ENCODE measurements at places on chromosomes 6 and 20.
A peak's percentile ranks its signal among the peaks of the same experiment; 100 is the strongest.

DNA sequence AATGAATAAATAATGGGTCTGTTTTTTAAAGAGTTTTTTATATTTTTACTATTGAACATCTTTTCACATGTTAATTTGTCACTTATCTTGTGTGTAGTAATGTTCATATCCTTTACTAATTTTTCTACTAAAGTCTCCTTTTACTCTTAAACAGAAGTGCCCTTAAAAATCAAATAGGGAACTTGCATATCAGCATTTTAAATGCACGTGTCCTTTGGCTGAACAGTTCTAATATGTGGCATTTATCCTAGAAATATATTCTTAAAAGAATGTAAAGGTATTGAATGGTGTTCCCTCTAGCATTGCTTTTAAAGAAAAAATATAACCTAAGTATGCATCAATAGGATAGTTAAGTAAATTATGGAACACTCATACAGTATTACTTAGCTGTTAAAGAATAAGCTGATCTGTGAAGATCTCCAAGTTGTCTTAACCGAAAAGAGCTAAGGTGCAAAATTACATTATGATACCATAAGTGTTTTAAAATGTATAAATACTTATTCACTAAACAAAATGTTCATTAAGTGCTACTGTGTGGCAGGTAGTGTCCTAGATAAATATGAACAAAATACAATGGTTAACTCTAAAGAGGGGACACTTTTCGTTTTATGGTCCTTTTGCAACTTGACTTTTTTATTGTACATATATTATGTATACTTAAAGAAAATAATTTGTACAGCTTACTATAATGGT lies 631 bp upstream of the PGBD1 start:
- DNase-seq: no peak

DNA sequence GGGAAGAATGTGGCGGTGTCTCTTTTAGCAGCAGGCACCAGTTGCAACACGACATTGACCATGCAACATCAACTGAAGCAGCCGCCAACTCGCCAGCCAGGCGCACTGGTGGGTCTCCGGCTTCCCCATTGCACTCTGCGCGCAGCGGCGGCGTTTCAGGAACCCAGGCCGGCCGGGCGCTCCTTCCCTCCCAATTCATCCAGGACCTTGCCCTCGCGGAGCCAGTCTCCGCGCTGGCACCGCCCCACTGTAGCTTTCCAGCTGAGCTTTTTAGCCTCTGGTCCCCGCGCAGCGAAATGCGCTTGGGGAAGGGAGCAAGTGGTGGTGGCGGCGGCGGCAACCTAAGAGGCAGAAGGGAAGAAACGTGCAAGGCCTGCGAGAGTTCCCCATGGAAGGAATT lies 297.9 kb upstream of the RIMS1 start:
- DNase-seq: no peak

GRCh38 chr6:149343501-149343900 lies 26.0 kb downstream of the TAB2 start:
- no peak for DNase-seq

GRCh38 chr6:157625111-157625510 lies 197.9 kb upstream of the SNX9 start:
- DNase-seq: no peak

GRCh38 chr20:55439070-55439469 lies 566.2 kb downstream of the CBLN4 start:
- DNase-seq: no peak

DNA sequence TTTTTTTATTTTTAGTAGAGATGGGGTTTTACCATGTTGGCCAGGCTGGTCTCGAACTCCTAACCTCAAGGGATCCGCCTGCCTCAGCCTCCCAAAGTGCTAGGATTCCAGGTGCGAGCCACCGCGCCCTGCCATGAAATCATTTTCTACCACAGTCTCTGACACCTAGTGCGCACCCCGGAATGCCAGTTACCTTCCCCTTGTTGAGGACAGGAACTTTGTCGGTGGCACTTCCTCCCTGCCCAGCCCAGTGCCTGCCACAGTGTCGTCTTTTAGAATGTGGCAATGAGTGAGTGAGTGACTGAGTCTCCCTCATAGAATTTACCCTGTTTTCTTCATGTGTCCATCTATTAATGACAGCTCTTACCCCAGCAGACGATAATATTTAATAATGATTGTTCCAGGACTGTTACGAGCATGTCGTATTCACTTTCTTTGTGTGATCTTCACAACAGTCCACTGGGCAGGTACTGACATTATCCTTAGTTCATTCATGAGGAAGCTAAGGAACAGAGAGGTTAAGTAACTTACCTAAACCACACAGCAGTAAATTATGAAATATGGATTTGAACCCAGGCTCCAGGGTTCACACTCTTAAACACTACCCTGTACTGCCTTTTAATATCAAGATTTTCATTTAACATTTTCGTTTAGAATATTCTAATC lies 1.8 kb downstream of the OSBPL2 start:
- no peak for DNase-seq

DNA sequence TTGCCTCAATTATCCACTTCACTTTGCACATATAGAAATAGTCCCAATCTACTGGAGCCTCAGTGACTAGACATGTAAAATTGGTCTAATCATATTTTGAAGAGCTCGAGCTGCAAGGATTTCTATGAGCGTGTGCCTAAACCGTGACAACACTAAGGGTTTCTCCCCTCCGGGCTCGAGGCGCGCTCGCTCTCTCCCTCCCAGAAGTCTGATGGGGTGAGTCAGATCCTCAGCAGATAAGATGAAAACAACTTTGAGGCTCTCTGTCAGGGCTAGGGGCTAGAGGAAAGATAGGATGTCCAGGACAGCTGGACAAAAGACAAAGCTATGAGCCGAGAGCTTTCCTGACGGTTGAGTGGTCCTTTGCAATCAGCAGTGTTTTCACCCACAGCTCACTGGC lies 16.8 kb downstream of the GNAS-AS1 start:
- no peak for DNase-seq

- no peak for DNase-seq
These were observed 84.1 kb downstream of the RALGAPA2 start for GRCh38 chr20:20628314-20628713.

DNA sequence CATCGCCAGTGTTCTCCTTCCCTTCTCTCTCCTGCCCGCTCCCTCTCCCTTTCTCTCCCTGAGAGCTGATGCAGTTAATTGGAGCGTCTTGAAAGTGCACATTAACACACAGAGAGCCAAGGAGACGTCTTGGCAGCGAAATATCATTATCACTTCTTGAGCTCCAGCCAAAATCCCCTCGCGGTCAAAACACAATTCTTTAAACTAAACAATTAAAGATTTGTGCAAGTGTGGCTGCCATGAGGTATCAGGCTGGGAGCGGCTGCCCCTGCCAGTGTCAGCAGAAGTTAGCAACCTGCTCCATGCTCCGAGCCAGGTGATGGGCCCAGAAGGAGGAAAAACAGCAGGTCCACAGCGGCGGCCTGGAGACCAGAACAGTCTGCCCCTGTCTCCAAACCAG lies 100.9 kb upstream of the FOXP4 start:
- no peak for DNase-seq

DNA sequence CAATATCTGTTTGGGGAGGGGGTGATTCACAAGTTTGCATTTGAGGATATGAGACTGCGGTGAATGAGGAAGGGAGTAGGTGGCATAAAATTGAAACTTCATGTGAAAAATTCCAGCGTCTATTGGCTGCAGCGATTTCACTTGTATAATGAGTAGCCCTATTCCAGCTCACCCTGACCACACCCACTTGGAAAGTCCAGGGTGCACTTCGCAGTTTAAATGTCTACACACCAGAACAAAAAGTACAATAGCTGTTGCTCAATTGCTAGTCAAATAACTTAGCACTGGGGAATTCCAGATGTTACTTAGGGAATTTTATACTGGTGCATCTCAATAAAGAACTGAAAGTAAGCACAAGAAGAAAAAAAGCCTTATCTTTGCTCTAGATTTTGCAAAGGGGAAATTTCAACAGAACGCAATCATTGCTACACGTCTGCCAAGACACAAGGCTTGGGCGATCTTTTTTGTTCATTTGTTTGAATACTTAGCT lies 6.3 kb downstream of the TNFAIP3 start:
- peak; percentile 62 for DNase-seq

DNA sequence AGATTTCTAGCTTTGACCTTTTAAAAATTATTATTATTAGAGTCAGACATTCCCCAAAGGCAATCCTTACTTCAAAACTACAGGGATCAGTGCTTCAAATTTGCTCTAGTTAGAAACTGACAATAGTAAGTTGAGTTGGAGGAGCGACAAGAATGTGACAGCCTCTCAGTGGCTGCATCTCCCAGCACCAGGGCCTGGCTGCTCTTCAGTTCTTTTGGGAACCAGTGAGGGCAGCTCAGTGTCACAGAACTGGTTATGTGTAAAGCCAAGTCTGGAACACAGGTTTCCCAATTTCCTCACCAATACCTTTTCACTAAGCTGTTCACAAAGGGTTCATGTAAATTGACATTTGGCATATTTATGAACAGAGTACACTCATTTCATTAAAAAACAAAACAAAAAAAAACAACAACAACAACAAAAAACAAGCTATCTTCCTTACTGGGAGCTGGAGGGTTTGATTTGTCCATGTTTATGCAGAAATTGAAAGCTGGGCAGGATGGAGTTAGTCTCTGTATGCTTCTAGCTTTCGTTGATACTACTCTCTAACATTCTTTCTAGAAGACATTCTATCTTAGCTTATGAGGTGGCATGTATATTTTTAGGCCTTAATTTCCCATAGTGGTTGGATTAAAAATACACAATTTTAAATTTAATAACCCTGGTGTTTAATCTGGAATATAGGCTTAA lies 95.0 kb downstream of the SAMD5 start:
- DNase-seq: no peak

GRCh38 chr6:116327803-116328527 lies 42.8 kb upstream of the DSE start:
- no peak for DNase-seq

GRCh38 chr6:120355822-120356221 lies 978.5 kb downstream of the TBC1D32 start:
- no peak for DNase-seq

DNA sequence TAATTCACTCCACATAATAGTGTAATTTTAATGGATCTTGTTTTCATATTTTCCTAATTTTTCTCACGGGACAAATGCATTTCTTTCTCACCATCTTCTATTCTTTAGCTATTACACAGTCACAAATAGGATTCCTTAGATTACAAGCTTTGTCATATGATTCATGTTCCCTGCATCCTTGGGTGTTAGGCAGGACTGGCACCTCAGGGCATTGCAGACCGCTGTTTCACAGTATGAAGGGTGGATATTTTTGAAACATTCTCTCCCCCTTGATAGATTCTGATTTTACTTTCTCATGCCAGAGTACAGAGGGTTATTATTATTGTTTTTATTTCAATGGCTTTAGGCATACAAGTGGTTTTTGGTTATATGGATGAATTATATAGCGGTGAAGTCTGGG lies 602.5 kb downstream of the PHF3 start:
- no peak for DNase-seq

DNA sequence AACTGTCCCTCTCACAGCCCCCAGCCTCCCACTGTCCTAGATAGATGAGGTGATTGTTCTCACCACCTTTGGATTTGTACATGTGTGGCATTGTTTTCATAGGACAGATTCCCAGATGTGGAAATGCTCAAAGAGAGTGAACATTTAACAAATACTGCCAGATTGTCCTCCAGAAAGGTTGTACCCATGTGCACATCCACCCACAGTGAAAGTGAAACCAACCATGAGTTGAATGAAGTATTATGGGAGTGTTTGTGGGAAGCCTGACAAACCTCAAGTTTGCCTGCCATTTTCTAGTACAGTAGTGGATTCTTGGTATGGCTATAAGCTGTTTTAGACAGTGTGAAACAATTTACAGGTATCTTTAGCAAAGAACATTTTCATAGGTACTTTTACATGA lies 42.7 kb downstream of the ANKRD6 start:
- no peak for DNase-seq

GRCh38 chr20:24657196-24657595 lies 187.8 kb downstream of the SYNDIG1 start:
- DNase-seq: no peak

- no peak for DNase-seq
These were observed 143.3 kb downstream of the MYO6 start for GRCh38 chr6:75892384-75892783.

DNA sequence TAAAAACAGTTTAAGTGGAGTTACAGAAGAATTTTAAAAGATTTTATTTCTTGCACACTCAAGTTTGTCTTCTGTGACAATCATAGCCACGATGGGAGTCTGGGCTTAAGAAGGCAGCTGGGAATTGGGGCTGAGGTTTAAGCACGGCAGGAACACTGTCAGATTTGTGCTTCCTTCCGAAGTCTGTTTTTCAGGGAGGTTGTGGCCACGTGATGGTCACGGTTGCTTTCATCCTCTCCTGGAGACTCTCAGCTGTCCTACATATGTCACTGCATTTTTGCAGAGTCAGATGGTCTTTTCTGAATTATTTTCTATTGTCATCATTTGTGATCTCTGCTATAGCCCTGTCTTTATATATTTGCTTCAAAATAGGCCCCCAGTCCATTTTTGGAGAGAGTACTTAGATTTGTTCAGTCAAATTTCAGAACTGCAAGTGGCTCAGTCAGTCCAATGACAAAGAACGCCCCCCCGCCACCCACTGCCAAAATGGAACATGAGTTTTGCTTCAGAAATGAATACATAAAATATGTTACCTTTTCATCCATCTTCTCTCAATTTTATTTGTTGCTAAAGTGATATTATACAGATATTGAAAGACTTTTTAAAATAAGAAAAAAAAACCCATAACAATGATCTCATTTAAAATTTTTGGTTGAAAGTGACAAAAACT lies 111.8 kb upstream of the ZFP64 start:
- no peak for DNase-seq

DNA sequence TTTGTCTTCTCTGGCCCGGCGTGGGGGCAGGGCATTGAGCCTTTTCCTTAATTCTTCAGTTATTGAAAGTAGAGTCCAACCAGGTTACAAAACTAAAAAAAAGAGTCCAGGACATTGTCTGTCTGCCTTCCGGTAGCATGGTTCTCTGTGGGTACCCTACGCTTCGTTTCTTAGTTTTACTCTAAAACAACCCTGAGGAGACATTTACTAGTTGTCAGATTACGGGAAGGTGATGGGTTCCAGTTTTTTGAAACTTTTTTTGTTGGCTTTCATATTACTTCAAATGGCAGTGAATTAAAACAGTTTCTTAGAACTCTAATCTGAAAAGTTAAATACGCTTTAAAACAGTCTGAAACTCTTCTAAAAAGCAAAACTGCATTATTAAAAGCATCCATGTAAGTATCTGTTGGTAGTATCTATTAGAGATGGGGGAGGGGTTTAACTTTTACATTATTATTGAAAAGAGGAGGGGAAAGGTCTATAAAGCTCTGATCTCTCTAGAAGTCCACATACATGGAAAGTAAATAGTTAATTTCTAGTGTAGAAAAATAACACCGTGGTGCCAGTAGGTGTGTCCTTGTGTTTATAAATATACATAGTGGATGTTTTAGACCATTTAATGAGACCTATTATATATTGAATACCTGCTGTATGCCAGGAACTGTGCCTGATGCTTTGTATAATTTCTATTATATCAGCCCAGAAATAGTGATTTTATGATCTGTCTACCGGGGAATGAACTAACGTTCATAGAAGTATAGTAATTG lies 2.2 kb downstream of the BICRAL start:
- no peak for DNase-seq

Data from stimulated activated CD4-positive, alpha-beta T cell treated with anti-CD3 and anti-CD28 coated beads, TNF-alpha, amount 100 ng/mL, for 1 hour (primary cell).